NAMALWA (cell line): ENCODE measurements at places on chromosomes 12 and 14.
A peak's percentile ranks its signal among the peaks of the same experiment; 100 is the strongest.

GRCh38 chr12:14846042-14846587, 2.8 kb upstream of the ART4 start:
- peak; percentile 9 for DNase-seq

GRCh38 chr14:79855789-79856188, 355.5 kb downstream of the DIO2 start:
- DNase-seq: no peak

DNA sequence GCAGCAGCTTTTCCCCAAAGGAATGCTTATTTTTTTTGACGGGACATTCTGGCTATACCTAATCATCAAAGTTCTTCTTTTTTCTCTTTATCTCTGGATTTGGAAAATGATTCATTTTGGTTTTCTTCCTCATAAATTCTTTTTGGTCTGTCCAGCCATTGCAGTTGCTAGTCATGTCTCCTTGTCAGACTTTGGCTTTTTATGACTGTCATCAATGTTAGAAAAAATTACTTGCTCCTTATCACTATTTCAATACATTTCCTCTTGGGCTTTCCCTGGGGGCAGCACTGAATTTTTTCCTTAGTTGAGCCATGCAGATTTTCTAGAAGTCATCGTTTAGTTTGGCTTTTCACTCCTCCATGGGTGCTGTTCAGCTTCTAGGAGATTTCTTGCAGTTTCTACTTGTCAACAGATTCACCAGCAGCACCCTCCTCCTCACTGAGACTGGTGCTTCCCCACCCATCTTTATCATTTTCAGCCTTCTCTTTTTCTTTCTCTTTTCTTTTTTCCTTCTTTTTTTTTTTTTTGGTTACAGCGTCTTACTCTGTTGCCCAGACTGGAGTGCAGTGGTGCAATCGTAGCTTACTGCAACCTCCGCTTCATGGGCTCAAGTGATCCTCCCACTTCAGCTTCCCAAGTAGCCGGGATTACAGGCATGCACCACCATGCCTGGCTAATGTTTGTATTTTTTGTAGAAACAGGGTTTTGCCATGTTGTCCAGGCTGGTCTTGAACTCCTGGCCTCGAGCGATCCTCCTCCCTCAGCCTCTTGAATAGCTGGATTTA, 5.2 kb downstream of the ADIPOR2 start:
- no peak for DNase-seq

GRCh38 chr12:27780612-27781408, 774 bp upstream of the MANSC4 start:
- DNase-seq: peak; percentile 49

- peak; percentile 15 for DNase-seq
Observed at GRCh38 chr12:42104784-42105183, 39.9 kb downstream of the GXYLT1 start.

DNA sequence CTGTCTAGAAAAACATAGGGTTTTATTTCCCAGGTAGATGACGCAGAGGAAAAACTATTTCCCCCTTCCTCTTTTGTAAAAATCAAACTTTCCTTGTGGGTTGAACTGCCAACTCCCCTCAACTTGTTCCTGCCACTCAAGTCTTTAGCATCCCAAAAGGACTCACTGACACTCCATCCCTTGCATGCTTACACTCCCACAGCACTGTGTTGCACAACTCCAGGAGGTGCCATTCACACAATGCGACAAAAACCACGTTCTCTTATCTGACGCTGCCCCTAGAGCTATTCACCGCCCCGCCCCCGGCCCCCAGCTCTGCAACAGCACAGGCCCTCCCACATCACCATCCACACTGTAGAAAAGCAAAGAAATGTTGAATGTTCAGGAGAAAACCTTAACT, 16.9 kb upstream of the STON2 start:
- DNase-seq: no peak

GRCh38 chr12:99620159-99620479, 27.4 kb upstream of the GARIN6 start:
- no peak for DNase-seq

- peak; percentile 53 for DNase-seq
Observed at GRCh38 chr14:23568600-23569331, 1.2 kb upstream of the AP1G2 start.

- DNase-seq: no peak
Observed at GRCh38 chr12:48025281-48025680, 21.0 kb upstream of the COL2A1 start.

GRCh38 chr12:92259291-92259690, 113.6 kb upstream of the BTG1 start:
- DNase-seq: no peak

GRCh38 chr12:85310456-85311076, 30.5 kb downstream of the ALX1 start:
- DNase-seq: peak; percentile 26

DNA sequence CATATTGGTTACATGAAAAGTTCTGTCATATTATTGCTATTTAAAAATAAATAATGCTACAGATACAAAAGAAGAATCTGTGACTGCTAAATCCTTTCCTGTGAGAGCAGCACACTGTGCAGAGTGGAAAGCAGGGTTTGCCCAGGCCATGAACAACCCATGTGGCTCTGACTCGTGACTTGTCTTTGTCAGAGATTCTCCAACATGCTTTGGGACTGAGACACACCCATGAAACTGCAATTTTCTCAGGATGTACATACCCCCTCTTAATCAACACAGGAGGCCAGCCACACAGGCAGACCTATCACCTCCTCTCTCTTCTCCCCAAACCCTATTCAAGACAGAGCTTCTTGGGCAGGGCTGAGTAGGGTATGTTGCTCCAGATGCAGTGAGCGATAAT, 96.8 kb upstream of the NTF3 start:
- no peak for DNase-seq

DNA sequence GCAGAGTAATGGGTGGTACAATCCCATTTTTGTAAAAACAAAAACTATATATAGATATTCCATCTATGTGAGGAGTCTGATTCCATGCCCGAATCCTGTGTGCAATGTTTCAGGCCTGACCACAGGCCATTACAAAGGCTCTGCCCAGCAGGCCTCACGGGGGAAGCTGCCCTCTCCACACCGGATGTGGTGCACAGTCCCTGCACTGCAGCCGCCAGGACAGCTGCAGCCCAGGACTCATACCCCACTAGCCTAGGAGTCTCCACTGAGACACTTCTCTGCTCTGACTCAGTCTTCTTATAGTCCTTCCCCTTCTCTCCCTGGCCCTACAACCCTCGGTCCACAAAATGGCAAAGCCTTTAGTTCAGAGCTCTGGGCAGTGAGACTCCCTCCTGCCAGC, 190.4 kb downstream of the PPM1H start:
- DNase-seq: no peak

- DNase-seq: no peak
Observed at GRCh38 chr12:49909826-49910225, 6.1 kb upstream of the FAIM2 start.

DNA sequence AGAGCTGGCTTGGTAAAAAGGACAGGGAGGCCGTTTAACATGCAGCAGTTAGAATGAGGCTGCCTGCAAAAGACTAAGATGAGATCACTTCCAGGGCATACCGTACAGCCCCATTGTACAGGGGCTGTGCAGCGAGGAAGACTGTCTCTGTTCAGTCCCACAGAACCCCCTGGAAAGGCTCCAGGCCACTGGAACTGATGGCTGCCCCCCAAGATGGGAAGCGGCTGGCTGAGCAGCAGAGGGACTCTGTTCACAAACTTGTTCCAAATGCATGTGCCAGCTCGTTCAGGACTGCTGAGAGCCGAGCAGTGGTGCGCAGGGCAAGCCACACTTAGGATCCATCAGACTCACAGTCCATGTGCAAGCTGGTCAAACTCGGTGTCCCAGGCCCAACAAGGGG, 82.9 kb downstream of the CHGA start:
- no peak for DNase-seq

- no peak for DNase-seq
Observed at GRCh38 chr12:51837286-51837685, 11.2 kb downstream of the FIGNL2 start.

DNA sequence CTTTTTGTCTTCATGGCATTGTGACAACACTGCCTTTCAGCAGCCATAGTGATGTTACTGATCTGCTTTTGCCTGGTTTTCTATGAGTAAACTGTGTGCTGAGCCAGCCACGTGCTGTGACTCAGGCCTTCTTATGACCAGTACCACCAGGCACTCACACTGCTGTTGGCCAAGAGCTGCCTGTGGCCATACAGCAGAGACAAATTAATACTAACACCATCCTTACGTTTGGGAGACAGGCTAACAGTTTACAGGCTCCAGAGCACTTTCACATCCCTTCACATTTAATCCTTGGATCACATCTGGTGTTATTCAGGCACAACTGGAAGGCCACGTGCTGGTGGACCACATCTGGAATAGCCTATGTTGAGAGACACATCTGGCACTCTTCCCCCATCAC, 377.9 kb downstream of the CCDC91 start:
- DNase-seq: no peak

DNA sequence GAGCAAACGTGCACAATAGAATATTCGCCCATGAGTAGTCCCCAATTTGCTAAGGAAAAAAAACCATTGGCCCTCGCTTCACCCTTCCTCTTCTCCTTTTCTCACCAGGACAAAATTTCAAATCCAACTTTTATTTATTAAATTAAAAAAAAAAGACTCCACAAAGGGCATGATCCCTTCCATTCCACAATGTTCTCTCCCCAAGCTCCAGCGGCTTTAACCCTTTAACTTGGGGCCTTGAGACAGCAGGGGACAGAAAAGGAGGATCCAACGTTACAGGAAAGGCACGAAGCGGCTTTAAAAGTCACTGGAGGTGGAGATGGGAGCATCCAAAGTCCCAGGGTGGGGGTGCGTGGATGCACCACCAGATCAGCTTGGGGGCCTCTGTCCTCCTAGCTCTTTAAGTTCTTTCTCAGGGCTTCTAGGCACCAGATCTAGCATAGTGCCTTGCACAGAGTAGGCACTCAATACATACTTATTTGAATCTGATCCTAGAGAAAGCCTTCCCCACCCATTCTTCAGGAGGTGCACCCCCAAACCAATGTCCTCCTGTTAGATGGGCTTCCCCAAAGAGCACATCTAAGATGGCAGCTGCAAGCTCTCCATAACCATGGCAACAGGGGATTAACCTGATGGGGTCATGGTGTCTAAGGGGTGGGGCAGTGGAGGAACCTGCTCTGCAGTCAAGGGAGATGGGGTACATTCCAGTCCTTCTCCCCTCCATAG, 5.2 kb upstream of the AAAS start:
- no peak for DNase-seq

- no peak for DNase-seq
Observed at GRCh38 chr12:52168019-52168717, 23.6 kb downstream of the KRT80 start.

- DNase-seq: no peak
Observed at GRCh38 chr12:109885616-109886015, 5.3 kb upstream of the GLTP start.

- DNase-seq: no peak
Observed at GRCh38 chr14:92692822-92693226, 55.6 kb downstream of the LGMN start.

GRCh38 chr12:130873825-130874224, 2.0 kb downstream of the RAN start:
- peak; percentile 41 for DNase-seq

DNA sequence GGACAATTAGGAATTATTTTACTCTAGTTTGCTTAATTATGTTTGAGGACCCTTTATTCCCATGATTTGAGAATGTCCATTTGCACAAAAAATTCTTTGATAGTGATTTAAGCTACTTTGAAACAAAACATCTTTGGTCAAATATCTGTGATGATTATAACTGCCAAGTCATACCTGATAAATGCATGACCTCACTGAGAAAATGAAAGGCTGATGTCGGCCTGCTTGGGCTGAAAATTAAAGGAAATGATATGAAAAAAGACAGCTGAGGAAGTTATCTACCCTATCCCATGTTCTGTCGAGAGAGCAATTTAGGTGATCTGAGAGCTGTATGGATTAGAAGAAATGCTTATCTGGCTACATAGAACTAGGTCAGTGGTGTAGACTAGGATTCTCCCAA, 43.6 kb downstream of the ATL1 start:
- DNase-seq: no peak

DNA sequence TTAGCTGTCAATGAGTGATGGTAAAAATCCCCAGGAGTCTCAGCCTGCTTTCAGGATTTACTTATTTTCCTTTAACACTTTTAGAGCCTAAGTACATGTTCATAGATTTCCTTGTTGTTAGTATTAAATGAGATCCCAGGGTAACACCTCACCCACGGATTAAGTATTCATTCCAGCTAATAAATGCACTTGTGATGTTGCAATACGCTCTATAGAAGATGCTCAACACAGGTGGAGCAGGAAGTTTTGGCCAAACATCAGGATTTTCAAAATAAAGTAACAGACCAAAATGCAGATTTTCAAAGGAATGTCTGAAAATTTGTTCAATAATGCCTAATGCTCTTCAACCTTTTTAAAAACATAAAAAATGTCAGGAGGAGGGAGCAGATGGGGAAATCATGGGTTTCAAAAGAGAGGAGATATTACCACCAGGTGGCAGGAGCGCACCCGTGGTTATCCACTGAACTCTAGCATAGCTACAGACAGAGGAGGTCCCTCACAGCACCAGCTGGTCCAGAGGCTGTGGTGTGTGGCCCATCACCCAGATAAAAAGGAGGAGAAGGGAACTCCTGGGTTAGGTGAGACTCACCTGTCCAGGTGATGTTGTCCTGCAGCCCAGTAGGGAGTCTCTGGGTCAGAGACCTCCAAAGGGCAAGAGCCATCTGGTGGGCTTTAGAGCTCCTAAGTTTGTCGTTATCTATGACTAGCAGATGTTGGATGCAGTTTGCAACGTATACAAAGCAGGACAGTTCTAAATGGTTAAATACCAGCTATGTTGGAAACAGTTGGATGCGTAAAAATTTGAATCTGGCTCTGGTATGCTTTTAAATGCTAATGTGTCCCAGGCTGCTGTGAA, 1158.4 kb upstream of the TMEM132C start:
- peak; percentile 27 for DNase-seq

DNA sequence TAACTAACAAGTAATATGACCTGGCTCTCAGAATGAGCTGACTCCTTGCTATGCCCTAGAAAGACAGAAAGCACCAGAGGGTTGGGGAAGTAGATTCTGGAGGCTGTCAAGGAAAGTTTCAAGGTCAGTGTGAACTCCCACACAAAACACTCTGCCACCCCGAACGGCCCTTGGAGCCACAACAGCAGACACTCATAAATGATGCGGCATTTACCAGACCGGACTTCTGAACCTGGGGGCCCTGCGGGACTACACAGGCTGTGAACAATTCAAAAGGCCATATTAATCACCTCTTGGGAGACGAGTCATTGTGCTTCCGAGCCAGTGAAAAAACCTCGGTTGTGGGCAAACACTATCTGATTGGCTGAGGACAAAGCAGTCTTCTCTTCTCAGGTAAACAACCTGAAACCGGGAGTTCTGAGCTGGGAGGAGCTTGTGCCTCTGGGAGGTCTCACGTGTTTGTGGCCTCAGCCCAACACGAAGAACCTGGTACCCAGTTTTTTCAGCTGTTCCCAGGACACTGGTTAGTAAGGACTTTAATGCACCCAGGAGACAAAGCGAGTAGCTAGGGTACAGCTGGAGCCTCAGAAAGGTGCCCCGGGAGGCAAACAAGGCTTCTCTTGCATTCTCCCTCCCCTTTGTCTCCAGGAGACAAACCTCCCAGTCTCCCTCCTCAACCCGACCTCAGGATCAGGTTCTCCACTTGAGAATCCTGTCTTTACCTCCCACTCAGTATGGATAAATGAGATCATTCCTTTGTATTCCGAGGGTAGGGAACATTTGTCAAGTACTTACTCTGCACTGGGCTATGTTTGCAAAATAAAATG, 35.3 kb downstream of the VWF start:
- no peak for DNase-seq
